ENCODE measurements at places on chromosomes 3 and 15.

DNA sequence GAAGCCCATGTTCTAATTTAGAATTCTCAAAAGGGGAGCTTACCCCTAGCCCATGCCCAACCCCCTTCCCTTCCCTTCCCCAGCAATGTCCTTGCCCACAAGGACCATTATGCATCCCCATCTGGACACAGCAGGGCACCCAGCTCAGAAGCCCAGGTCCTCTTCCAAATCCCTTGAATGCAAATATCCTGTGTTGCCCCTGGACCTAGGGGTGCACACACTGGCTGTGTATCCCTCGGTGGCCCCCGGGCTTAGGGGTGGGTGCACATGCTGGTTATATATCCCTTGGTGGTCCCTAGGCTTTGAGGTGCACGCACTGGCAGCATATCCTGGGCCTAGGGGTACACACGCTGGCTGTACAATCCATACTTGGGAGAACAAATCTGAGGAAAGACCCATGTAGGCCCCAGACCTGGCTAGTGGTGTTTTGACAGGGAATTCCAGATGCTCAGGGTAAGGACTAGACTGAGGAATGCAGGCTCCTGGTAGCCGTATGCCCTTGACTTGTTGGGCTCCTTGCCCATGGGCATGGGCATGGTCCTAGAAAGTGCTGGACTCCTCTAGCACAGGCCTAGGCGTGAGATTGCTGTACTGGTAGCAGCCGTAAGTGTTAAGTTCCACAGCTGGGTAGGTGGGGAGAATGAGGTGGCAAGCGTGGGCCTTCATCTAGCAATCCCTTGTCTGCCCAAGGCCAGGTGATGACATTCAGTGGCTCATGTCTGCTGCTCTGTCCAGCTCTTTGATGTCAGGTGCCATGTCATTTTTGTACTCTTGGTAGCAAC, 222.4 kb downstream of the OPA1 start:
- DNase-seq: no peak

DNA sequence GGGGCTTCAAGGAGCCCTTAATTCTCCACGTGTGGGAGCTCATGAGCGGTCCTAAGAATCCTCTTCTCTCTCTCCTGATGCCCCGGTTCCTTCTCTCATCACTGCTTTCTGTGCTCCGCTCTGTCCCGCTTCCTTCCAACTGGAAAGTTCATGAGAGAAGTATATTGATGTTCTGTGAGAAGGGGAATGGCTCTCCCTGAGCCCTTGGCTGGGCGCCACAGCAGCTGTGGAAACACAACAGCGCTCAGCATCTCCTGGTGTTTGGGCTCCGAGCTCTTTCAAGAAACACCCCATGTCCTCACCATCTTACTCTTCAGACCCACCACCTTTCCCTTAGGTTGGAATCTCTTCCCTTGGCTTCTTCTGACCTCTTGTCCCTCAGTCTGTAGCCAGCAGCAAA, 161.7 kb downstream of the VGLL4 start:
- no peak for DNase-seq

DNA sequence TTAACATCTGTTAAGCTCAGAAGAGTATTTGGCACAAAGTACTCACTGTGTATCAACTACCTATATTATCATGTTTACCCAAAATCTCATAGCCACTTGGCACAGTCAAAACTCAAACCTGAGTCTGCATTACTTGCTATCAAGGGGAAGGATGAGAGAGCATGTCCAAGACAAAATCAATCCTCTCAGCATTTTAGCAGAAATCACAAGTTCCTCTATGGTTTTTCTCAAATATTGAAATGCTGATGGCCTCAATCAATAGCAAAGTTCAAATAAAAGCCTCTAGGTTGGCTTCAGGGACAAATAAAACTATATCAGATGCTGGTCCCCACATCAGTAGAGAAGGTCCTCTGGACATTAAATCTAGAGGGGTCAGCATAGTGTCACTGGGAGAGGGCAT, 14.3 kb downstream of the TBC1D2B start:
- DNase-seq: no peak

DNA sequence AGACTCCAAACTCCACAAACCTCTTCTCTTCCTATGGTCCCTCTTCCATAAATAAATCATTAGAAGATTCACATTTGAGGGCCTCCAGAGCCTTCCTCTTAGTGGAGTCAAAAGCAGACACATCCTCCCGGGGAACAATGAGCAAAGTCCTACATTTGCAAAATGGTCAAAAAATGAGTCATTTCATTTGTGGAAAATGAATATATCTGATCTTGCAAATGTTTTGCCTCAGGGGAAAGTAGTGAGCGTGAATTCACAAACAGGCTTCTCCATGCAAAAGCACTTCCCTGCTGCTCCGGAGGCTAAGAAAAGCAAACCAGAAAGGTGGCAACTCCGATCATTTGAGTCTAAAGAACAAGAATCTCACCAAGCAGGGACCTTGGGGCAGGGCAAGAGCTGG, 86.7 kb upstream of the IQSEC1 start:
- no peak for DNase-seq

Measured in activated CD4-positive, alpha-beta T cell treated with anti-CD3 and anti-CD28 coated beads, Interleukin-2, amount 50 U/mL, for 16 hours (primary cell).